BJ (cell line): ENCODE measurements at places on chromosomes 6 and 20. TPM values are rescaled to one million over a fixed set of nuclear protein-coding genes. Genes with fewer than 3 reads are reported as not detected.

- no peak for DNase-seq
These were observed 432.7 kb downstream of the TFAP2A start for GRCh38 chr6:9982215-9982614.

GRCh38 chr6:114955363-114955762, 612.5 kb upstream of the HS3ST5 start:
- no peak for DNase-seq

DNA sequence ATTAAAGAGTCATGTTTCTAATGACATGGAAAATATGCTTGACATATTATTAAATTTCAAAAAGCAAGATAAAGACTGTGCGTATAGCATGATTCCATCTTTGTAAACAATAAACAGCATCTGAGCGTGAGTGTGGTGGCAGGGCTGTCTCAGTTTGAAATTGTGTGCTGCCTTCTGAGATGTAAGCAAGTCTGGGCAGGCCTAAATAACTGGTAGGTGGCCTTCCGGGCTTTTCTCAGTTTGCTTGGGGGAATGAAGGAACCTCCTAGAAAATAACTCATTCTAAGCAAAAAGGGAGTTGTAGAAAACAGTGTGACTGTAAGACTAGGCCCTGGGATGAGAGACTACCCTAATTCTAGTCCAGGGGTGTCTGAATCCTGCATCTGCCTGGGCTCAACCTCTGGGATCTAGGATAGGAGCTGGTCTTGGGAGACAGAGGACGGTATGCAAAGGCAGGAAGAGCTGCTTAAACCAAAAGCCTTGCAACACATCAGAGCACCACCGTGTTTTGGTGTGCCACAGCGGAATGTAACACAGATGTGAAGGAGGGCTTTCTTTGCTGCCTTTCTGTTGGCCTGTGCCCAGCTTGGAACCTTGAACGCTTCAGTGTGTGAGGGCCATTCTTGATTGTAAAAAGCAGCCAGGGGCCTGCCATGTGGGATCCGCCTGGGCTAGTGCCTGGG, 63.5 kb upstream of the L3MBTL3 start:
- no peak for DNase-seq

- no peak for DNase-seq
These were observed 101.0 kb upstream of the HDGFL1 start for GRCh38 chr6:22468256-22468965.

The HNF4A gene
- polyA plus RNA-seq: 0.04 TPM in 1 of 2 replicates, not detected in the other

- peak; percentile 10 for DNase-seq
These were observed 26.4 kb downstream of the PNPLA1 start for GRCh38 chr6:36296240-36296639.

DNA sequence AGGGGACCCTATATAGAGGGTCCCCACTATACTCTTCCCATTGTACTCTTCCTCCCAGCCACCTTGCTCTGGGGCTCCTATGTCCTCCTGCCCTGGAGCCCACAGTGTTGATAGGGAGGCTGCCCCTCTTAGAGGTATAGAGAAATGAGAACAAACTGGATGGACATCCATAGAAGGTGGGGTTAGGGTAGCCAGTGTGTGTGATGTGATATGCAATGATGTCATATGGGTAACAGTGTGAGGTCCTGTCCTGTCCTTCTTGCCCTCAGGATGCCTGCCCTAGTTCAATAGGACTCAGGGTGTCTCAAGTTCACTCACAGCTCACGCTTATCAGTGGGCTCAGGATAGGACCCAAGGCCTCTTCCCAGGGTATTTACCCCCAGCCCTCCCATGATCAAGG, 435 bp downstream of the PTCRA start:
- DNase-seq: no peak

The IL17F gene
- polyA plus RNA-seq: not detected in 2 replicates

GRCh38 chr20:2754424-2754823, 46.0 kb downstream of the CPXM1 start:
- no peak for DNase-seq

DNA sequence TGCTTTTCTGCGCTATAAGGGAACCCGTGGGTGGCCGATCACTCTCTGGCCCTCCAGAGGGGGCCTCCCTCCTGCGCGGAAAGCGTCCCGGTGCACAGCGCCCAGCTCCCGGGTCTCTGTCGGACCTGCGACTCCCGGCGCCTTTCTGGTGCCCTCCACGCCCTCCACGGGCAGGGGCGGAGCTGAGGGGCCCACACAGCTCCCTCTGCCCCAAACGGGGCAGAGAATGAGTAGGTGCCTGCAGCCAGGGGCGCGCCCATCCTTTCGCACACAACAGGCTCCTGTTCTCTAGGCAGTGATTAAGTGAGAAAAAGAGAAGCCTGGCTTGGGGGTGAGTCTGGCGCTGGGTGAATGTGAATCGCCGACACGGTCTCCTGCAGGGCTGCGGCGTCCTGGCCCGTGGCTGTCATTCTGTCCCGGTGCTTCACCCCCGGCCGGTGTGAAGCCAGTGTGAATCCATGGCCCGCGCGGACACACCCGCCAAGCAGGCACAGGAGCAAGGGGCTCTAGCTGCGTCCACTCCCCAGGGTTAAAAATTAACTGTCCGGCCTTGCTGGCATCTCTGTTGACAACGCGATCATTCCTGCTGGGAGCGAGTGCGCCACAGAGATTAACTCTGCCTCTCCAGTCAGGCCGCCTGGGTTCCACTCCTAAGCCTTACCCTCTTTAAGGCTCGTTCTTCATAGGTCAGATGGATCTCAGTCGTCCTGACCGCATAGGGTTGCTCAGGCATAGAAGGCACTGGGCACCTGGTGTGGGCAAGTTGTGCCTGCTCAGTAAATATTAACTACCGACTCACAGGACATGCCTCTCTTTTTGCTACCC, 88.8 kb downstream of the PCSK2 start:
- no peak for DNase-seq

DNA sequence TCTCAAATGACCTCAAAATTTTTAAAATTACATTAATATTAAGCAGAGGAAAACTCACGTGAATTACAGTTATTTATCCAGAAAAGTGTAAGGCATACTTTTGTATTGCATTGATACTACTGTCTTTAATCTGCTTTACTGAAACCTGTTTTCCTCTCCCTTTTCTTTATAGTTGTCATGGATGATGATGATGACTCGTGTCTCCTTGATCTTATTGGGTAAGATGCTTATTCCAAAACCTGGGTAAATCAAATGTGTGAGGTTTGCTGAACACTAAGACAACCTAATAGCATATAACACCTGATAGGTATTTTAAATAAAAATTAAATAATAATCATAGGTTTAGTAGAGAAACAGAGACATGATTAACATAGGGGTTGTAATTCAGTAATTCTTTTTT, 40.0 kb downstream of the BICRAL start:
- no peak for DNase-seq

The LY6G6F gene
- not detected in 2 replicates for polyA plus RNA-seq

The TPX2 gene
- polyA plus RNA-seq: 29.9 and 39.2 TPM in 2 replicates

DNA sequence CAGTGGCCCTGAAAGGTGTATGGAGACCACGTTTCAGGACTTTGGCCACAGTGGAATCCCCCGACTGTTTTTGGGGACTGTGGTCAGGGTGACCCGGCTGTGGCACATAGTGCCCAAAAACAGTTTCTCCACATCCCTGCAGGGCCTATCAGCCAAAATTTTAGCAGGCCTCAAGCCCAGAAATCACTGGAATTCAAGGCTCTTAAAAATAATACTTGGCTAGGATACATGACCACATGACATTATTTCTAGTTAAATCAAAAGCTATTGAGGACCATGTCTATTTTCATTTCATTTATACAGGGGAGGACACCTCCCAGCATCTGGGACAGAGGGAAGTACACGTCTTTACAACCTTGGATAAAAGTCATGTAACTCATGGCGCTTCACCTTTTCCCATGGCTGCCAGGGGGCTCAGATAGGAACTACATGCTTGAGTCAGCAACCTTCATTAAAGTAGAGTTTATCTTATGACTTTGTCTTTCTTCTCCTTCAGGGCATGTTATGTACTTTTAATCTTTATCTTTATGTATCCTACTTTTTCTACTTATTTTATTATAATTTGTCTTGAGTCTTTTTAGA, 70.8 kb upstream of the CD93 start:
- no peak for DNase-seq

The POM121L2 gene
- polyA plus RNA-seq: not detected in 2 replicates

GRCh38 chr20:23002276-23002675, 32.8 kb upstream of the SSTR4 start:
- no peak for DNase-seq

The ZMYND8 gene
- polyA plus RNA-seq: 11.8 and 12.7 TPM in 2 replicates

- no peak for DNase-seq
These were observed 21.1 kb upstream of the EDN1 start for GRCh38 chr6:12269110-12269509.

The FAM83C gene
- polyA plus RNA-seq: not detected in 2 replicates

DNA sequence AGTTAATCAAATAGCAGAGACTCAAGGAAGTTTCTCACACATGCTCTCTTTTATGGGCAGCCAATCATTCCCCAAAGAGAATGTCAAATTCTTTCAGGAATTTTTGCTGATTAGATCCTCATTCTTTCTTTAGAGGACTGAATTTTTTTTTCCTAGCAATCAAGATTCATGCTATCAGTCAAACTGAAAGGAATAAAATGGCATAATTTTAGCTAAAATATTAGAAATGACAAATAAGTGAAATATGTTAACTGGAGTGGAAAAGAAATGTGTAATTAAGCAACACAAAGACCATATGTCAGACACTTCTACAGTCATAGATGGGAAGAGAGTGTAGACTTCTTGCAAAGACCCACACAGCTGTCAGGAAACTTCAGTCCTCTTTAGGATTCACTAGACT, 242.3 kb upstream of the RNF217 start:
- no peak for DNase-seq

GRCh38 chr6:154951345-154952200, 43.5 kb upstream of the TIAM2 start:
- DNase-seq: no peak

The PRDM13 gene
- polyA plus RNA-seq: not detected in 2 replicates

- DNase-seq: peak; percentile 59
These were observed 11.8 kb downstream of the ENPP1 start for GRCh38 chr6:131819572-131820124.

DNA sequence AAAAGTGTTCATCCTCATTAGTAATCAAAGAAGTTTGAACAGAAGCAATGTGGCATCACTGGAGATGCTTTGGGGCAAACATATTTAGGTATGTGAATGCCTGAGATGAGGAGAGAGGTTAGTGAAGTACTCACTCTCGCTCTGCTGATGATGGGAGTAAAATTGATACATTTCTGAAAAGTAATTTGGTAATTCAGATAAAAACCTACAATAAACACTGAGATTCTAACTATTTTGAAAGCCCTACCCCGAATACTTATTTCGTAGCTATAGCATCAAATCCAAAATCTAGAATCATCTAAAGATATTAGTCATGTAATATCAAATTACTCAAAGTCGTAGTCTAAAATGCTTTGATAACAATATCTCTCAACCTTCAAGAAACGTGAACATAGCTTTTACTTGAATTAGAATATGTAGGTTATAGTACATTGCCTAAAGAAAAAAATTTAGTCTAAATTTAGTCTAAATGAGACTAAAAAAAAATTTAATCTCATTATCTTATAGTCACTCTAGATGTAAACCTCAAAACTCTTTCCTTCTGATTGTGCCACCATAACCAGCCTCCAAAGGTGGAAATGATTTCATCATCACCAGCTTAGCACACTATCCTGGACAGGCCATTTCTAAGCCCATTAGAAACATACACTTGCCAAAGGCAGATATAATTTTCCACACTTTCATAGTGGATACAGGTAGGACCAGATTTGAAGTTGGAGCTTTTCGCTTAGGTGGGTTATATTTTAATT, 232.5 kb upstream of the TAB2 start:
- DNase-seq: no peak

The WFDC2 gene
- not detected in 2 replicates for polyA plus RNA-seq

GRCh38 chr20:38343311-38344106, 2.8 kb upstream of the LBP start:
- no peak for DNase-seq

The INSM1 gene
- polyA plus RNA-seq: not detected in 2 replicates

- DNase-seq: no peak
These were observed 29.6 kb upstream of the HBS1L start for GRCh38 chr6:135084001-135084915.

DNA sequence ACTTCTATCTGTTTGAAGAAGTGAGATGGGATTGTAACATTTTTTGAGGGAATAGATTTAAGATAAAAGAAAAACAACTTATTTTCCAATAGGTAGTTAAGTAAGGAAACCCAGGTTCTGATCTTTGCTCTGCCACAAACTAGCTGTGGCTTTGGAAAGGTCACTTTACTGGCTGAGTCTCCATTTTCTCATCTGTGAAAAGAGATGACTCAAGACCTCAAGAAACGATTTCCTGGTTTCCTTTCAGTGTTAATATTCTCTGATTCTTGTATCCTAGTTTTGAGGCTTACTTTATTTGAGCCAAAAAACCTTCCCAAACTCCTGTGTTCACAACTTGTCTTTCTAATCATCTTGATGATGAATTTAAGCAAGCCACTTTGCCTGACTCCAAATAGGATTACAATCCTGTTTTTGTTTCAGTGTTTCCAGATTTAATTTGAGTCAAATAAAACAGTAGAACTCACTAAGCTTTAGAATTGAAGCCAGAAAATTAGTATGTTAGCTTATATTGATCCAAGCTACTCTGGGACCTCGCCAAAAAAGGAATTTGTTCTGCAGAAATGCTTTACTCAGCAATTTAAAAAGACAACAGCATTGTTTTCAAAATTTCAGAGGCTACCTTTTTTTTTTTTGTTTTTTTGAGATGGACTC, 51.1 kb downstream of the ENPP1 start:
- DNase-seq: peak; percentile 49

The SAMD3 gene
- 0.40 and 0.48 TPM in 2 replicates for polyA plus RNA-seq
